ENCODE measurements at places on chromosomes 7 and 10. TPM values are rescaled to one million over a fixed set of nuclear protein-coding genes. Genes with fewer than 3 reads are reported as not detected.
A peak's percentile ranks its signal among the peaks of the same experiment; 100 is the strongest.

Gene FGL2
- 127 TPM for total RNA-seq

Gene AQP1
- total RNA-seq: 17.1 TPM

- no peak overlapping the region for H3K27ac ChIP-seq
- H3K4me3 ChIP-seq: no peak overlapping the region
- H3K36me3 ChIP-seq: no peaks in the 10 kb centered on the region
- no peak for DNase-seq
- H3K4me1 ChIP-seq: no peaks in the 10 kb centered on the region
- H3K27me3 ChIP-seq: no peaks in the 10 kb centered on the region
These were observed 66.4 kb upstream of the JAZF1 start for GRCh38 chr7:28246921-28247461.

DNA sequence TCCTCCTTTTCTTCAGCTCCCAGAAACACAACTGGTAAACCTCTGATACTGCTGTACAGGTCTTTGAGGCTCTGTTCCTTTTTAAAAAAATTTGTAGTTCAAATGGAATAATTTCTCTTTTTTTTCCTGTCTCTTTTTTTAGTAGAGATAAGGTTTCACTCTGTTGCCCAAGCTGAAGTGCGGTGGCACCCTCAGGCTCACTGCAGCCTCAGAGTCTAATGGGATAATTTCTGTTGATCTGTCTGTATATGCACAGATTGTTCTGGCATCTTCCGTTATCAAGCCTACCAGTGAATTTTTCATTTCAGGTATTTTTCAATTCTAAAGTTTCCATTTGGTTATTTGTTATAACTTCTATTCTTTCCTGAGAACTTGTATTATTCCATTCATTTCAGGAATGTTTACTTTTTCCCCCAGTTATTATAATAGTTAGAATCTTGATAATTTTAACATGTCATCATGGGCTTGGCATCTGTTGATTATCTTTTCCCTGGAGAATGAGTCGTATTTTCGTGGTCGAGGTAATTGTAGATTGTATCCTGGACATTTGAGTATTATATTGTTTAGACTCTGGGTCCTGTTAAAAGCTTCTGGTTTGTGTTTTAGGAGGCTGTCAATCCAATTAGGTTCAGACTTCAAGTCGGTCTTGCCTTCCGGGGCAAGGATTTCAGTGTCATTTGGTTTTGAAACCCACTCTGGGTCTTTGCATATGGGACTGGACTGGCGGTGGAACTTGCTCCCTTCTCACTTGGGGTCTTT is 24.5 kb downstream of the CRCP start:
- peaks cover 4% of the 10 kb centered on the region for H3K36me3 ChIP-seq
- no peak for DNase-seq
- peaks cover 29% of the 10 kb centered on the region for H3K4me1 ChIP-seq
- H3K27ac ChIP-seq: no peak overlapping the region
- H3K27me3 ChIP-seq: no peaks in the 10 kb centered on the region
- no peak overlapping the region for H3K4me3 ChIP-seq

DNA sequence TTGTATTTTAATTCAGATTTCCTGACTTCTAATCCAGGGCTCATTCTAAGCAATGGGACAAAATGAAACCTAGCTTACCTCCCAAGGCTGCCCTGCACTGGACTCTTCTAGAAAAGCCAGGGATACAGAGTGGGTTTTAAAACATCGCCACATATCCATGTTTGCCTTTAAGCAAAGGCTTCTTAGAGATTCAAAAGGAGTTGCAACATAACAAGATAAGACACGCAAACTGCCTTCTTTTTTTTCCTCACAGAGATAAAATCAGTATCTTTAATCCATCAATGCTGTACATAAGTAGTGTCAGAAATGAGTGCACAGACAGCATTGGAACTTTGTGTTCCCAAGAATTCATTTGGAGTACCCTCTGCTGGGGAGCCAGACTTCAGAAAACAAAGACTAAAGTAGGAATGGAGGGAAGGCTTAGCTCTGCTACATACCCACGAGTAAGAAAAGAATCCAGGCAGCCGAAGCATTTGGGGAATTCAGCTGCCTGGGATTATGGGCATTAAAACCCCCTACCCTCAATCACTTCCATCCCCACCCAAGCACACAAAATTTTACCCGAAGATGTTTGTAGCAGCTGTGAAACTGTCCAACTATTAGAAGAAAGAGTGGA is 427.8 kb downstream of the ARL4A start:
- DNase-seq: no peak
- no peaks in the 10 kb centered on the region for H3K4me1 ChIP-seq
- H3K27ac ChIP-seq: no peak overlapping the region
- no peak overlapping the region for H3K4me3 ChIP-seq
- no peaks in the 10 kb centered on the region for H3K36me3 ChIP-seq

GRCh38 chr7:27952456-27953285 is 212.7 kb downstream of the TAX1BP1 start:
- DNase-seq: no peak
- H3K36me3 ChIP-seq: peaks cover 14% of the 10 kb centered on the region
- H3K27me3 ChIP-seq: no peaks in the 10 kb centered on the region
- no peak overlapping the region for H3K27ac ChIP-seq
- H3K4me3 ChIP-seq: no peak overlapping the region
- no peaks in the 10 kb centered on the region for H3K4me1 ChIP-seq

DNA sequence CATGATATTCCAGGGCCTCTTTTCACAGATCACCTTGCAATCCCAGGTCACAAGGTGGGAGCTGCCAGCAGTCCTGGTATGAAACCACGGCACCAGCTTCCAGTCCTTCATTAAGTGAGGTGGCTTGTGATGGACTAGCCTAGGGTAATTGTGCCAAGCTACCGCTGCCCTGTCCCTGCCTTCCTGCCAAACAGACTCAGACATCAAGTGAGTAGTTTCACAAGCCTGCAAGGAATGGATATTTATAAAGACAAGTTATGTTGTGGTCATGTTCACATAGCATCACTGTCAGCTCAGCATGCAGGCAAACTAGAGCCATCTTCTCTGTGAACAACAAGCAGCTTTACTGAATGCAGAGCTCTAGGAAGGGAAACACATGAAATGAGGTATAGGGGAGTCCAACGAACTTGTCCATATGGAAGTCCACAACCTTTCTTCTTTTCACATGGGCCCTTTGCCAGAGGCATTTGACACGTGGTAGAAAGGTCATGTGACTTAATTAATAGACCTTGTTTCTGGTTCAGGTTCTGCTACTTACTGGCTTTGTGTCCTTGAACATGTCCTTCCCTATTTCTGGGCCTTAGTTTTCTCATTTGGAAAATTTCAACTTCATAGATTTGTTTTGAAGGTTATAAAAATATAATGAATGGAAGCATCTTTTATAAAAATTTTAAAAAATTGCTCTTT is 1061.2 kb downstream of the KCNMA1 start:
- no peaks in the 10 kb centered on the region for H3K27me3 ChIP-seq
- H3K27ac ChIP-seq: no peak overlapping the region
- no peaks in the 10 kb centered on the region for H3K36me3 ChIP-seq
- no peak overlapping the region for H3K4me3 ChIP-seq

DNA sequence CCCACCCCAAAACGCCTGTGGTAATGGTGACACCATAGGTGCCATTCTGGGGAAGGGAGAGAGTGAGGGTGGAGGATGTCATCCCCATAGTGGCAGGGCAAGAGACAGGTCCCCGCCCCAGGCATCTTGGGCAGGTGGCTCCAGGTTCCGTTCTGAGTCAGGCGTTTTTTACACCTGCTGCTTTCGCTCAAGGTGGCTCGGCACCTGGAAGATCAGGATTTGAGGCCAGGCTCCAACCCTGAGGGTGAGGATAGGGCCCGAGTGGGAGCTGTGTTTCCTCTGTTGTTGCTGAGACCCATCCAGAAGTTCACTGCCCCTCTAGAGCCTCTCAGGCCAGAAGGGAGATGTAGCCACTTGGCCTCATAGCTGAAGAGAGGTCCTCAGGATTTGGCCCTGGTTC is 36.6 kb upstream of the DUSP5 start:
- no peaks in the 10 kb centered on the region for H3K27me3 ChIP-seq
- H3K27ac ChIP-seq: no peak overlapping the region
- DNase-seq: peak; percentile 70

- H3K36me3 ChIP-seq: peaks cover 10% of the 10 kb centered on the region
- peak overlapping the region; percentile 17 for H3K4me3 ChIP-seq
- H3K27me3 ChIP-seq: no peaks in the 10 kb centered on the region
- DNase-seq: no peak
- H3K27ac ChIP-seq: peak overlapping the region; percentile 94
These were observed 64.4 kb downstream of the STK17A start for GRCh38 chr7:43647339-43647672.

- H3K27me3 ChIP-seq: no peaks in the 10 kb centered on the region
- H3K4me3 ChIP-seq: no peak overlapping the region
- no peaks in the 10 kb centered on the region for H3K36me3 ChIP-seq
- no peak overlapping the region for H3K27ac ChIP-seq
- H3K4me1 ChIP-seq: peaks cover 10% of the 10 kb centered on the region
These were observed 138.5 kb upstream of the AGR3 start for GRCh38 chr7:17020250-17020649.

- H3K36me3 ChIP-seq: peaks cover 98% of the 10 kb centered on the region
- H3K27me3 ChIP-seq: no peaks in the 10 kb centered on the region
These were observed 61.3 kb downstream of the APBB1IP start for GRCh38 chr10:26499426-26499825.

DNA sequence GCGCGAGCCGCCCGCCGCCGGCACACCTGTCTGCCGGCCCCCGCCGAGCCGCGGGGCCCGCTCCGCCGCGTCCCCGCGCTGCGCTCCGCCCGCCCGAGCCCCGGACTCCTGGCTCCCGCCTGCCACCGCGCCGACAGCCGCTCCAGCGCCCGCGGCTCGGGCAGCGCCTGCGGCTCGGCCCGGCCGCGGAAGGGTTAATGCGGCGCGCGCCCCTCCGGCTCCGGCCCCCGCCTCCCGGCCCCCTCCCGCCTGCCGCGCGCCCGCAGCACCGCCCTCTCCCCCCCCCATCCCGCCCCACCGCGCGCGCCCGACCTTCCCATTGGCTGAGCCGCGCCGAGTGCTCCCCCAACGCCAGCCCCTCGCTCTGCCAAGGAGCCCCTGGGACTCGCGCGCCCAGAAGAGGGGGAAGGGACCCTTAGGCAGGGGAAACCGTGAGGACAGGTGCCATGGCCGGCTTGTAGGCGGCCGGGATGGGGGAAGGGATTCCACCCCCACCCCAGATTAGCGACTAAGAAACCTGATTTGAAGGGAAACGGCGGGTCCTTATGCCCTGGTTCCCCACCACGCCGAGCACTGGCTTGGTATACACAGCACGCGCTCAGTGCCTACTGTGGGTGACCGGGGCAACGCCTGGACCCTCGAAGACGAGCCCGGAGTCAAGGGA is at the start of gene KCNH2:
KCNH2 (minus strand) TSS at position 196 of the 664 bp plus-strand sequence. CDS start 408 bp downstream, outside the sequence.
- peaks cover 97% of the 10 kb centered on the region for H3K27me3 ChIP-seq
- H3K4me1 ChIP-seq: peaks cover 44% of the 10 kb centered on the region
- H3K4me3 ChIP-seq: peak within 1 kb of the TSS; percentile 32
- no peak for DNase-seq
- H3K36me3 ChIP-seq: no peaks in the 10 kb centered on the region

- no peaks in the 10 kb centered on the region for H3K27me3 ChIP-seq
- H3K4me3 ChIP-seq: peak overlapping the region; percentile 17
- no peaks in the 10 kb centered on the region for H3K36me3 ChIP-seq
- peak overlapping the region; percentile 80 for H3K27ac ChIP-seq
- peaks cover 43% of the 10 kb centered on the region for H3K4me1 ChIP-seq
These were observed 34.0 kb downstream of the PRKAR2B start for GRCh38 chr7:107078517-107078966.

- H3K4me1 ChIP-seq: peaks cover 82% of the 10 kb centered on the region
- no peak overlapping the region for H3K4me3 ChIP-seq
- H3K27ac ChIP-seq: peak overlapping the region; percentile 27
- H3K27me3 ChIP-seq: no peaks in the 10 kb centered on the region
These were observed 117.3 kb downstream of the FAM53B start for GRCh38 chr10:124626759-124627380.

DNA sequence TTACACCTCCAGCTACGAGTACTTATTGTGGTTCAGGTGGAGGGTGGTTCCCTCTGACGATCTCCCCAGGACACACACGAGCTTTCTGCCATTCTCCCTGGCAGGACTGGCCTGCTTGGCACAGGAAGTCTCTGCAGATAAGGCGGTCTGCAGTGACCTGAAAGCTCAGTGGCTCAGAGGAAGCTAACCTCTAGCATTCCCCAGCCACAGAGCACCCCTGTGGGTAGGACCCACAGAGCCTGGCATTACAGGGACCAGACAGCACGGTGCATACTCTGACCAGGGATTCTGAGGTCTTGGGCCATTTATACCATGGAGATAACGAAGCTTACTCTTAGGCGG is 1.9 kb upstream of the GPR146 start:
- no peak overlapping the region for H3K27ac ChIP-seq
- H3K4me1 ChIP-seq: peaks cover 13% of the 10 kb centered on the region
- no peaks in the 10 kb centered on the region for H3K36me3 ChIP-seq
- DNase-seq: peak; percentile 51
- H3K4me3 ChIP-seq: no peak overlapping the region
- no peaks in the 10 kb centered on the region for H3K27me3 ChIP-seq

GRCh38 chr10:71975871-71976725 is 11.9 kb downstream of the CHST3 start:
- H3K27me3 ChIP-seq: no peaks in the 10 kb centered on the region
- DNase-seq: peak; percentile 47
- peak overlapping the region; percentile 74 for H3K27ac ChIP-seq
- no peak overlapping the region for H3K4me3 ChIP-seq
- peaks cover 72% of the 10 kb centered on the region for H3K4me1 ChIP-seq
- H3K36me3 ChIP-seq: no peaks in the 10 kb centered on the region

DNA sequence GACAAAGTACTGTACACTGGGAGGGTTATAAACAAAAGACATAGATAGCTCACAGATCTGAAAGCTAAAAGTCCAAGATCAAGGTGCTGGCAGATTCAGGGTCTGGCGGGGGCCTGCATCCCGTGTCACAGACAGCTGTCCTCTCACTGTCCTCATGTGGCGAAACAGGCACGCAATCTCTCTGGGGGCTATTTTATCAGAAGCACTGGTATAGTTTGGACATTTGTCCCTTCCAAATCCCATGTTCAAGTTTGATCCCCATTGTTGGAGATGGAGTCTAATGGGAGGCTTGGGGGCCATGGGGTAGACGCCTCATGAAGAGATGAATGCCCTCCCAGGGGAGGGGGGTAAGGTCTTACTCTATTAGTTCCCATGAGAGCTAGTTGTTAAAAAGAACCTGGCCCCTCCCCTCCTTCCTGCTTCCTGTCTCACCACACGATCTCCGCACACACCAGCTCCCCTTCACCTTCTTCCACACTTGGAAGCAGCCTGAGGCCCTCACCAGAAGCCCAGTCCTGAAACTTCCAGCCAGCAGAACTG is 72.5 kb upstream of the UCN3 start:
- DNase-seq: no peak
- H3K4me1 ChIP-seq: peaks cover 55% of the 10 kb centered on the region
- H3K27me3 ChIP-seq: no peaks in the 10 kb centered on the region

GRCh38 chr7:135665042-135665441 is 2.7 kb downstream of the STMP1 start:
- peaks cover 10% of the 10 kb centered on the region for H3K36me3 ChIP-seq
- no peak for DNase-seq
- no peak overlapping the region for H3K4me3 ChIP-seq
- H3K4me1 ChIP-seq: peaks cover 20% of the 10 kb centered on the region

DNA sequence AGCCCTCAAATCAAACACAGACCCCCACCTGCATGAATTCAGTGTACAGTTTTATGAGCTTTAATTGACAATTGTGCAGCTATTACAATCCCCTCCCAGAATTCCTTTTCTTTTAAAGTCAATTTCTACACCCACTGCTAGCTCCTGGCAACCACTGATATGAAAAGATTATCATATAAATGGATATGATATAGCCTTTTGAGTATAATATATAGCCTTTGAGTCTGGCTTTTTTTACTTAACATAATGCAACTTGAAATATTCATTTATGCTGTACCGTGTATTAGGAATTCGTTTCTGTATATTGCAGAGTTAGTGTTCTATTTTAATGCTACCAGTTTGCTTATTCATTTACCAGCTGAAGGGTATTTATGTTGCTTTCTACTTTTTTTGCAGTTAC is 127.7 kb downstream of the CCSER2 start:
- H3K4me3 ChIP-seq: no peak overlapping the region
- H3K36me3 ChIP-seq: peaks cover 8% of the 10 kb centered on the region
- DNase-seq: no peak
- H3K27ac ChIP-seq: no peak overlapping the region

All from spleen (tissue), 13 donors.